ENCODE measurements at places on chromosomes 1 and 21.

- H3K4me3 ChIP-seq: no peak overlapping the region
- no peak for DNase-seq
- no peaks in the 10 kb centered on the region for H3K27me3 ChIP-seq
- peaks cover 25% of the 10 kb centered on the region for H3K4me1 ChIP-seq
Observed at GRCh38 chr1:51600529-51600928, 16.4 kb upstream of the OSBPL9 start.

GRCh38 chr1:85153149-85153891 is 47.5 kb downstream of the SYDE2 start:
- no peaks in the 10 kb centered on the region for H3K4me1 ChIP-seq
- H3K27me3 ChIP-seq: no peaks in the 10 kb centered on the region
- H3K36me3 ChIP-seq: no peaks in the 10 kb centered on the region
- no peak overlapping the region for H3K27ac ChIP-seq

GRCh38 chr1:162878000-162878596 is 17.1 kb upstream of the CCDC190 start:
- peaks cover 3% of the 10 kb centered on the region for H3K4me1 ChIP-seq
- peak; percentile 85 for DNase-seq
- no peak overlapping the region for H3K4me3 ChIP-seq
- no peaks in the 10 kb centered on the region for H3K36me3 ChIP-seq
- H3K27ac ChIP-seq: no peak overlapping the region

- H3K27ac ChIP-seq: no peak overlapping the region
- H3K27me3 ChIP-seq: no peaks in the 10 kb centered on the region
- no peaks in the 10 kb centered on the region for H3K36me3 ChIP-seq
- no peaks in the 10 kb centered on the region for H3K4me1 ChIP-seq
- H3K4me3 ChIP-seq: no peak overlapping the region
Observed at GRCh38 chr1:109677459-109677858, 9.6 kb downstream of the GSTM2 start.

DNA sequence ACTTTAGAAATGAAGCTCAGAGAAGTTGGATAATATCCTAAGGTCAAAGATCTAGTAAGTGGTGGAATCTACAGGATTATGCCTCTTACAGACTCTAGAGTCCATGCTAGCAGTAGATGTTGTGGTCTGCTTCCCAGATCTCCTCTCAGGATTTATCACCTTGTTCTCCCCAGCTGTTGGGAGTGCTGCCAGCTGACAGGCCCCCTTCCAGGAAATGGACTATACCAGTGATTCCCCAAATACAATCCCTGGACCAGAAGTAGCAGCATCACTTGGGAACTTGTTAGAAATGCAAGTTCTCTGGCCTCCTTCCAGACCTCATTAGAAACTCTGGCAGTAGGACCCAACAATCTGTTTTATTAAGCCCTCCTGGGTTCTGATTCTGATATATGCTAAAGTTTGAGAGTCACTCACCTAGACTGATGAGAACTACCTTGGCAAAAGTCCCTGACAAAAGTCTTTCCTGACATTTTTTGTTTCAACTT is 24.5 kb upstream of the NTNG1 start:
- H3K27me3 ChIP-seq: no peaks in the 10 kb centered on the region
- no peak overlapping the region for H3K27ac ChIP-seq
- DNase-seq: no peak
- no peak overlapping the region for H3K4me3 ChIP-seq
- no peaks in the 10 kb centered on the region for H3K4me1 ChIP-seq

All from stomach (tissue), 19 donors.